ENCODE measurements at places on chromosomes 11 and 22. TPM values are rescaled to one million over a fixed set of nuclear protein-coding genes. Genes with fewer than 3 reads are reported as not detected.
A peak's percentile ranks its signal among the peaks of the same experiment; 100 is the strongest.

DNA sequence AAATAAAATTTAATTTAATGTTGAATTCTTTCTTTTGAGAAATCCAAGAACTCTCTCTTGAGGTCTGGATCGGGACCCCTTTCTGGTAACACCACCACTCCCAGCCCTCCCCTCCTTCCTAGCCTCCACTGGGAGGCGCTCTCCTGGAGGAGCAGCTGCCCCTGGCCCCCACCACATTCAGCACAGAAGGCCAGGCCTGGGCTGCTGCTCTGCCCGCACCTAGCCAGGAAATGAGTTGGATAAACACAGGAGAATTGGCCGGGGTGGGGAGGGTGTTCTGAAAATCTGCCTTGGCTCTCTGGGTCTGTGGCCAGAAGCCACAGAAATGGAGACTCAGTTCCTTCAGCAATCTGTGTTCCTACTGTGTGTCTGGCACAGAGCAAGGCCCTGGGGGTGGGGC is 31.2 kb downstream of the C22orf42 start:
- no peak overlapping the region for H3K4me3 ChIP-seq
- no peaks in the 10 kb centered on the region for H3K4me1 ChIP-seq
- no peak overlapping the region for H3K27ac ChIP-seq
- no peak for DNase-seq
- H3K36me3 ChIP-seq = no peaks in the 10 kb centered on the region

GRCh38 chr11:1754376-1755150 is 4.2 kb upstream of the IFITM10 start:
- H3K4me1 ChIP-seq = no peaks in the 10 kb centered on the region
- DNase-seq = no peak
- no peak overlapping the region for H3K27ac ChIP-seq
- no peak overlapping the region for H3K4me3 ChIP-seq
- no peaks in the 10 kb centered on the region for H3K36me3 ChIP-seq

DNA sequence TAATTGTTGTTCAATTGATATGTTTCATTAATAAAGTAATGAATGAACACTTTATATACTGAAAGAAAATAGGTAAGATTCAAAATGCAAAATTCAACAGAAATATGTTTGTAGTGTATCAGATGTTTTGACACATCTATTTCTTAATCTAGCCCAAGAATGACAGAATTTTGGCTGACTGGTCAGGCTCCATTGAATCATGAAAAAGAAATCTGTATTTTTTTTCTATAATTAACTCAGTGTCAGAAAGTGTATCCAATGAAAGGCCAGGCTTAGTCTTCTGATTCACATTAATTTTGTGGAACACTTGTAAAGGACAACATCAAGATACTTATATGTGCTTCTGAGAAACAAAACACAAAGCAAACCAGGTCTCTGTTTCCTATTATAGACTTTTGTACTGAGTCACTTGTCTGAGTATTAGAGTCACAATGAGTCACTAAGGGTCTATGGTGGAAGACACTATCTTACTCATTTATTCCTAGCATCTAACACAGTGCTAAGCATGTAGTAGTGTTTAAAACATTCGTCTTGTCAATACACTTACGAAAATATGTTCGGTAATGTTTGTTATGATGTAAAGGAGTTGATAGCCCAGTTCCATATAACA is 297.7 kb upstream of the CCDC90B start:
- no peak overlapping the region for H3K27ac ChIP-seq
- H3K27me3 ChIP-seq = no peaks in the 10 kb centered on the region
- no peaks in the 10 kb centered on the region for H3K4me1 ChIP-seq
- no peak for DNase-seq
- no peaks in the 10 kb centered on the region for H3K36me3 ChIP-seq

DNA sequence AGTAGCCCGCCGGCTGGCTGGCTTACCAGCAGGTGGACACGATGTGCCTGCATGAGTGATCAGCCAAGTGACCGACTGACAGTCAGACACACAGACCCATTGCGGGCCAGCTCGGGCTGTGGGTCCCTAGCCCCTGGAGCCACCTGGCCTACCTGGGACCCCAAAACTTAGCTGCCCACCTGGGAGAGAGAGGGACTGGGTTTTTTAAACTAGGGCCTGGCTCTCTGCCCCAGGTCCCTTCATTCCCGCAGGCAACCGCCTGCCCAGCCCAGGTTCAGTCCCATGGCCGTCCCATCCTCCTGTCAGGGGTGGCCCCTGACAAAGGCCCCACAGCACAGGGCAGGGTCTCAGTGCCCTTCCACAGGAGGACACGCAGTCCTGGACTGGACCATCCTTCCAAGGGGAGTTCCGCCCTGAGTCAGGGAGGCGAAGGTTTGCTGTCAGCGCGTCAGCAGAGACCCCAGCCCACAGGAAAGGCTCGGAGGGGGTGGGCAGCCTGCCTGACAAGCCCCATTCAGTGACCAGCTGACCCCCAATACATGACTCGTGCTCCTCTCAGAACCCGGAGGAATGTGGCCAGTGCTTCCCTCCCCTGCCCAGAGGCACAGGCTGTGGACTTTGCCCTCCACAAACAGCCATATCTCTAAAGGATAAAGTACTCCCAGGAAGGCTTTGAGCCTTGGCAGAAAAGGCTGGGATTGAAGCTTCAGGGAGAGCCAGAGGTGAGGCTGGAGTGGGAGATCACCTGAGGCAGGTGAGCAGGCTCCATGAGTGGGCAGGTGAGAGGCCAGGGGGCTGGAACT is 8.4 kb downstream of the SLCO2B1 start:
- H3K36me3 ChIP-seq = no peaks in the 10 kb centered on the region
- no peak overlapping the region for H3K27ac ChIP-seq
- no peak overlapping the region for H3K4me3 ChIP-seq
- no peaks in the 10 kb centered on the region for H3K27me3 ChIP-seq
- DNase-seq = no peak

DNA sequence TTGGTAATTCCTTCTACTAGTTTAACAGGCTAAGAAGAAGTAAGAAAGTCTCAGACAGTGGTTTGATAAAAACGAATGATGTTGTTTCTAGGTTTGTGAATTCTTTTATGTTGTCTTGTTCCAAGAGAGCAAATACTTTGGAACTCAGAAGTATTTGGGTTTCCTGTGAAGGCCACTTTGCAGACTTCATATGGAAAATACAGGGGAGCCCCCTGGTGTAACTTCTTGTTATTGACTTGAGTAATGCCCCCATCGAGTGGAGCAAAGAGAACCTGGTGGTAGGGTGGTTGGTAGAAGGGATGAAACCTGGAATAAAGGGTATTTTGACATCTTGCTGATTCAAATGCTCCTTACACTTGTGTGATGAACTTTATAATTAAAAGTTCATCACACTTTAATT is 40.0 kb upstream of the PTH start:
- no peaks in the 10 kb centered on the region for H3K27me3 ChIP-seq
- H3K4me3 ChIP-seq = no peak overlapping the region
- H3K4me1 ChIP-seq = no peaks in the 10 kb centered on the region
- no peak overlapping the region for H3K27ac ChIP-seq
- no peaks in the 10 kb centered on the region for H3K36me3 ChIP-seq

GRCh38 chr11:10382518-10382917 is 72.5 kb upstream of the AMPD3 start:
- no peak for DNase-seq
- no peaks in the 10 kb centered on the region for H3K27me3 ChIP-seq
- H3K4me1 ChIP-seq = peaks cover 6% of the 10 kb centered on the region
- H3K36me3 ChIP-seq = no peaks in the 10 kb centered on the region

GRCh38 chr11:66639066-66639813 is 737 bp downstream of the RBM4 start:
- no peaks in the 10 kb centered on the region for H3K36me3 ChIP-seq
- DNase-seq = no peak
- peak overlapping the region; percentile 95 for H3K27ac ChIP-seq
- no peaks in the 10 kb centered on the region for H3K27me3 ChIP-seq

DNA sequence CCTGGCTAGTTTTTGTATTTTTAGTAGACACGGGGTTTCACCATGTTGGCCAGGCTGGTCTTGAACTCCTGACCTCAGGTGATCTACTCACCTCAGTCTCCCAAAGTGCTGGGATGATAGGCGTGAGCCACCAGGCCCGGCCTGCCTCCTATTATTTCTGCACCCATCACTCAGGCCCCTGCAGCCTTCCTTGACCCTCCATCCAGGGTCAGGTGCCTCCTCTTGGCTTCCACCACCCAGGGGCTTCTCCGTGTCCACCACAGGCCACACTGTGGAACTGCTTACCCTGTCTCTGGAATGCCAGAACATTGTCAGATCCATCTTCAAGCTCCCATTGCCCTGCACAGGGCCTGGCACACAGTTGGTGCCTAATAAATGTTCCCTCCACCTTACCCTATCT is 75.4 kb upstream of the RTL6 start:
- DNase-seq = no peak
- H3K4me1 ChIP-seq = no peaks in the 10 kb centered on the region
- H3K27me3 ChIP-seq = peaks cover 17% of the 10 kb centered on the region
- H3K36me3 ChIP-seq = no peaks in the 10 kb centered on the region

DNA sequence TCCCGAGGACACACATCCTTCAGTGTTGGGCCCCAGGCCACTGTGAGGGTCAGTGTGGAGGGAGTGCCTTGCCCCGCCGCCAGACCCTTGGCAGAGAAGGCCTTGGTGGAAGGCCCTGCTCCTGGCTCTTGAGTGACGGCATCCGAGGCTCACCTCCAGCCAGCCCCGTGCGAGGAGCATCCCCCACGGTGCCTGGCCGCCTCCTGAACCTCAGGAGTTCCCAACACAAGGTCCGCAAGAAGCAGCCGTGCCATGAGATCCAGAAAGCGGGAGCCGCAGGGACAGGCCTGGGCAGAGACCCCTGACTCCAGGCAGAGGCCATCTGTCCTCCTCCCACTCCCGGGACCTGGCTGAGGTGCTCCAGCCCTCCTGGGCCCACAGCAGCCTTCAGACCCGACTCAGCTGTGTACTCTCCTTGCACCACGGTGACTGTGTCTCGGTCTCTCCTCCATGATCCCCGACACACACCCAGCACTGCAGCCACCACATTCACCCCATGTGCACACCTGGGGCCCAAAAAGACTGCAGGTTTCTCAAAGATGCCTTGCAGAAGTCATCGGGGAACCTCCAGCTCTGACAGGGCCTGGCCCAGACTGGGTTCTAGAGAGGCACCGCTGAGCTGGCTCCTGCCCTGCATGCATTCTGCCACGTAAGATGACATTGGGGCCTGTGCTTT is 870.2 kb downstream of the BRD1 start:
- no peaks in the 10 kb centered on the region for H3K4me1 ChIP-seq
- H3K36me3 ChIP-seq = no peaks in the 10 kb centered on the region
- H3K27me3 ChIP-seq = peaks cover 53% of the 10 kb centered on the region
- DNase-seq = peak; percentile 4

DNA sequence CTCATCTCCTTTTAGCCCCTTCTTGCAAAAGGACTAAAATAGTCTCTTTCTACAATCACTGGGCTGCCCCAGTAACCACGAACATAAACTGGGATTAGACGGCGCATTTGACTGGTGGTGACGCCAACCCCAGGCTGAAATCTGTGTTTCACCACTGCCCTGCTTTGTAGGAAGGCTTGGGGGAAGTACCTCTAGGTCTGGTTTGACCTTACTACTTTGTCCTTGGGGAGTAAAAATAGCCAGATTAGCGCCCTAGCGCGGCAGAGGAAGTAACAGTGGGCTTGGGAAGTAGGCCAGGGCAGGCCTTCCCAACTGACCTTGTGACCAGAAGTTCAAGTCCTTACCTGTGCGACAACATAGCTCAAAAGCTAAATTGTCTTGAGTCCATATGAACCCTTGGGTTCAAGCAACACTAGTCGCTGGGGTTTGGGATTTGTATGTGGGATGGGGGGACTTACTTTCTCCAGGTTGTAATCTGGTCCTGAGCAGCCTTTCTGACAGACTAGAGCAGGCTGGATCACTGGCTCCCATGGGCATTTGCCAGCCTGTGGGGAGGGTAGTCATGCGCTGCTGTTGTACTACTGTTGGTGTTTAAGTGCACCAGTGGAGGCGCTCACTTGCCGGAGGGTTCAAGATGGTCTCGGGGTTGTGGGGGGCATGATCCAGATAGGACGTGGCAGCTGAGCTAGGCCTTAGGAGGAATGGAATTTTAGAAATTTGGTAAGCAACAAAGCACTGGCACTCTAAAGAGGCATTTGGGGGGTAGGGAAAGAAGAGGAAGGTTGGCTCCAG is 953 bp upstream of the PACS1 start:
- H3K27ac ChIP-seq = peak overlapping the region; percentile 98
- H3K4me3 ChIP-seq = peak overlapping the region; percentile 77
- H3K36me3 ChIP-seq = peaks cover 8% of the 10 kb centered on the region
- H3K27me3 ChIP-seq = no peaks in the 10 kb centered on the region

- no peaks in the 10 kb centered on the region for H3K27me3 ChIP-seq
- no peak overlapping the region for H3K27ac ChIP-seq
- no peak for DNase-seq
- H3K4me3 ChIP-seq = no peak overlapping the region
Observed at GRCh38 chr11:32334822-32335221, 100.5 kb downstream of the WT1 start.

- peaks cover 10% of the 10 kb centered on the region for H3K4me1 ChIP-seq
- peaks cover 36% of the 10 kb centered on the region for H3K27me3 ChIP-seq
- H3K36me3 ChIP-seq = no peaks in the 10 kb centered on the region
- no peak overlapping the region for H3K4me3 ChIP-seq
- no peak for DNase-seq
- H3K27ac ChIP-seq = no peak overlapping the region
Observed at GRCh38 chr11:43555186-43555585, 125.4 kb upstream of the HSD17B12 start.

DNA sequence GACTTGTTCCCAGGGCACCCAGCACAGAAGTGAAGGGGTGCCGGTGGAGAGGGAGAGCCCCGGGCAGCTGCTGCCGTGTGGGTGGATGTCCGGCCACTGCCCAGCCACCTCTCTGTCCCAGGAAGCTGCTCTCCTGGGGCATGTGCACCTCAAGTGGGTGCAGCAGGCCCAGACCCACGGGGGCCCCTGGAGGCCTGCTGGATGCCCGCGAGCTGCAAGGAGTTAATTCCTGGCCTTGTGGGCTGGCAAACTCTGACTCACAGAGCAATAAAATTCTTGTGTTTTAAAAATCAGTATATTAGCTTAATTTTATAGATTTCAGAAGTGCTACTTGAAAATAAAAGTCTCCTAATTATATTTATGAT is 37.4 kb upstream of the KCNQ1OT1 start:
- H3K27ac ChIP-seq = no peak overlapping the region
- no peaks in the 10 kb centered on the region for H3K36me3 ChIP-seq
- H3K27me3 ChIP-seq = no peaks in the 10 kb centered on the region
- H3K4me3 ChIP-seq = no peak overlapping the region

GRCh38 chr11:109734566-109734965 is 312.6 kb downstream of the C11orf87 start:
- no peak overlapping the region for H3K27ac ChIP-seq
- H3K4me3 ChIP-seq = no peak overlapping the region
- no peaks in the 10 kb centered on the region for H3K27me3 ChIP-seq
- H3K36me3 ChIP-seq = no peaks in the 10 kb centered on the region
- no peaks in the 10 kb centered on the region for H3K4me1 ChIP-seq

- no peak for DNase-seq
- no peaks in the 10 kb centered on the region for H3K36me3 ChIP-seq
- H3K4me1 ChIP-seq = no peaks in the 10 kb centered on the region
- H3K27me3 ChIP-seq = peaks cover 18% of the 10 kb centered on the region
Observed at GRCh38 chr22:22462813-22463567, 45.6 kb downstream of the ZNF280B start.

- no peaks in the 10 kb centered on the region for H3K4me1 ChIP-seq
- no peak for DNase-seq
- H3K36me3 ChIP-seq = no peaks in the 10 kb centered on the region
- H3K4me3 ChIP-seq = no peak overlapping the region
Observed at GRCh38 chr22:22380098-22381030, 128.2 kb downstream of the ZNF280B start.

GRCh38 chr22:20017622-20017958 is 967 bp upstream of the ARVCF start:
- H3K4me1 ChIP-seq = peaks cover 12% of the 10 kb centered on the region
- no peak for DNase-seq
- H3K27me3 ChIP-seq = no peaks in the 10 kb centered on the region
- no peaks in the 10 kb centered on the region for H3K36me3 ChIP-seq
- no peak overlapping the region for H3K27ac ChIP-seq

Gene FBLN1
- total RNA-seq = 115 TPM

Gene BIK
- 25.0 TPM for total RNA-seq

Gene OR10AG1
- total RNA-seq = not detected

Gene CASP4
- total RNA-seq = 101 TPM

Gene CDHR5
- 6.2 TPM for total RNA-seq

All from breast epithelium (tissue), 4 donors.